ENCODE measurements at places on chromosomes 12 and 14.

GRCh38 chr12:62631471-62632410 lies 165.1 kb downstream of the MON2 start:
- DNase-seq = peak; percentile 6

GRCh38 chr14:94787655-94788054 lies 17.7 kb upstream of the GSC start:
- DNase-seq = no peak

DNA sequence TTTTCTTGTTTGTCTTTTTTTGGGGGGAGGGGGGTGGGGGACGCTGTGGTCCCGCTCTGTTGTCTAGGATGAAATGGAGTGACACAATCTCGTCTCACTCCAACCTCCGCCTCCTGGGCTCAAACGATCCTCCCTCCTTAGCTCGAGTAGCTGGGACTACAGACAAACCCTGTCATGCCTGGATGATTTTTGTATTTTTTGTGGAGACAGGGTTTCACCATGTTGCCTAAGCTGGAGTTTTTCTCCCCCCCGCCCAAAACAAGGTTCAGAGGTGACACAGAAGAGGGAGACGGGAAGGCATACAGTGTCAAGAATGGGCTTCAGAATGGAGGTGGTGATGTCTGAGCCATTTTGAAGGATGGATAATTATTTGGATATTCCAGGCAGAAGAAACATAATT lies 116.9 kb upstream of the ATF1 start:
- no peak for DNase-seq

GRCh38 chr14:51176839-51177238 lies 63.2 kb upstream of the TMX1 start:
- DNase-seq = no peak

- DNase-seq = no peak
Observed at GRCh38 chr12:59620326-59620725, 24.5 kb downstream of the SLC16A7 start.

- DNase-seq = no peak
Observed at GRCh38 chr12:100827901-100828520, 33.4 kb downstream of the ANO4 start.
